Activated T-cell treated with anti-CD3 and anti-CD28 coated beads, Interleukin-2, amount 50 U/mL, for 4 hours (primary cell): ENCODE measurements at places on chromosomes 3 and 15. TPM values are rescaled to one million over a fixed set of nuclear protein-coding genes. Genes with fewer than 3 reads are reported as not detected.

PLA2G4E gene
- not detected for total RNA-seq

GRCh38 chr3:143590660-143591059 lies 257.6 kb downstream of the SLC9A9 start:
- no peak for DNase-seq

DNA sequence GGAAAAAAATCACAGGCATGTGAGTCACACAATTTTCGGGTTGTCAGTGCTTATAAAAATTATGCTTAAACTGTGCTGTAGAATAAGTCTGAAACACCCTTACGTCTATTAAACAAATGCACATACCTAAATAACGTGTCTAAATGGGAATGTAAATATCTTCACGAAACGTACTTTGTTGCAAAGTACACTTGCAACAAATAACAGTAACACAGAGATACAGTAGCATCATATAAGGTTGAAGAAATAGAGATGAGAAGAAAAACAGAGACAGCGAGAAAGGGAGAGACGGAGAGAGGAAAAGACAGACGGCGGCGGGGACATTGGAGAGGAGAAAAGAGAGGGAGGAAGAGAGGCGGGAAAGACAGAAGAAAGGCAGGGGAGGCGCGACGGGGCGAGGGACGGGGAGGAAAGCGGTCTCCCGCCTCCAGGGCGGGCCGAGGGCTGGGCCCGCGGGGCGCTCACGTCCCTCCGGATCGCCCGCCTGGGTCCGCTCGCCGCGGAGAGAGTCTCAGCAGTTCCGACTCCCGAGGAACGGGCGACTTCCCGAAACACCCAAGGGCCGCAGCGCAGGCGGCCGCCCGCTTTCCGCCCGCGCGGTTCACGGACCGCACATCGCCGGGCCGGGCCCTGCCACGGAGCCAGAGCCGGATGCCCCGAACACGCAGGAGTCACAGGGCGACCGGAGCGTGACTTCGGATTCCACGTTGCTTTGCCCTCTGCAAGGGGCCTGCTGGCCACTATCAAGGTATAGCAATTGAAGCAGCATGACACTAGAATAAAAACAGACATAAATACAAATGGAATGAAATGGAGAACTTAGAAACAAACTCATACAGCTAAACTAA lies 153.4 kb downstream of the LMLN start:
- no peak for DNase-seq

GRCh38 chr3:12421132-12421531 lies 63.1 kb upstream of the TSEN2 start:
- no peak for DNase-seq

GRCh38 chr3:138197058-138197457 lies 10.0 kb downstream of the ARMC8 start:
- DNase-seq: no peak

GOLGA8G gene
- total RNA-seq: not detected

GRCh38 chr15:36808411-36809160 lies 229.2 kb downstream of the CDIN1 start:
- DNase-seq: no peak

DNA sequence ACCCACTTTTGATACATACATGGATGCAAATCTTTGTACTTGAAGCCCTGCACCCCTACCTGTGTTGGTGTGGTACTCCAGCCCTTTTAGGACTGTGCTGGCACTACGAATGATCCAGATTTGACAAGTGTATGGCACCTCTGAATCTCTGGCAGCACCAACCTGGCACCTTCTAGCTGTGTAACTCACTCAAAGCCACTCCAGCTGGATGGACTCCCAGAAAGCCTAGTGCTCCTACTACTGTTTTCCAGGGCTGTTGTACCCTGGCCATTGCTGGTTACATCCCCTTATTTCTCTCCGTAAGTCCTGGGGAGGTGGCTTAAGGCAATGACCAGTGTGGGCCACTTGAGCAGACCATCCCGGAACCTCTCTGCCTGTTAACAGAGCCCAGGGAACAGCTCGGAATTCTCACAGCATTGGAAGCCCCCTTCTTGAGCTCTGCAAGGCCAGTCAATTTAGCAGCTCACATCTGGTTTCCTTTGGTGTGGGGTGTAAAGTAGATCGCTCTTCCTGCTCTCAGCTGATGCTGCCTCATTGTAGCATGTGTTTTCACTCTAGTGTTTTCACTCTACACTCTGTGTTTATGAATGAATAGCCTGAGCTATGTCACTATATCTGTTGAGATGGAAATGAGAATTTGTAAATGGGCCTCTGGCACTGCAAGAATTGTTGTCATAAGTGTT lies 12.2 kb downstream of the CALML4 start:
- DNase-seq: no peak

DNA sequence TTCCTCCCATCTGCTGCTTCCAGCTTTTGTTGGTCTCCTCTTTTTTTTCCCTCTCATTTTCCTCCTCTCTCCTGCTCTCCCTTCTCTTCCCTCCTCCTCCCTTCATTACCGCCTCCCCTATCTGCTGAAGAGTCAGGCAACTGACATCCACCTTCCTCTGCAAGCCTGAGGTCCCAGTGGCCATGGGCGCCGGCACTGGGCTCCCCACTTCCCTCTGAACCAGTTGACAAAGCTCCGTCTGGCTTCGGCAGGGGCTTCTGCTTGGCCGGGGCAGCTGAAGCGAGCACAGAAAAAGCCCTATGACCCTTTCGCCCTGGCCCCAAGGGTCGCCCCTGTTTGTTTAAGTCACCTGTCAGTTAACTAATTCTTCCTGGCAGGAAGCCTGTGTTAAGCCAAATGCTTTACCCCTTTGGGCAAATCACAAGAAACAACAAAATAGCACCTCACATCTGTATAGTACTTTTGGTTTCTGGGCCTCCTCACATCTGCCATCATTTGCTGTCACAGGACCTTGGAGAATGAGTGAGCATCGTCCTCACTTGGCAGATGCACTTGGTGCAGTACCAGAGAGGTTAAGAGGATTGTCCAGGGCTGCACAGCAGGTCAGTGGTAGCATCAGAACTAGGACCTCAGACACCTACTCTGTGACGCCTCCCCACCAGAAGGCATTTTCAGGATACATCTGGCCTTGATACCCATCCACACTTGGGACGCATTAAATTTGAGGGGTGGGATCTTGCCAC lies 27.7 kb downstream of the ITGA11 start:
- no peak for DNase-seq

DNA sequence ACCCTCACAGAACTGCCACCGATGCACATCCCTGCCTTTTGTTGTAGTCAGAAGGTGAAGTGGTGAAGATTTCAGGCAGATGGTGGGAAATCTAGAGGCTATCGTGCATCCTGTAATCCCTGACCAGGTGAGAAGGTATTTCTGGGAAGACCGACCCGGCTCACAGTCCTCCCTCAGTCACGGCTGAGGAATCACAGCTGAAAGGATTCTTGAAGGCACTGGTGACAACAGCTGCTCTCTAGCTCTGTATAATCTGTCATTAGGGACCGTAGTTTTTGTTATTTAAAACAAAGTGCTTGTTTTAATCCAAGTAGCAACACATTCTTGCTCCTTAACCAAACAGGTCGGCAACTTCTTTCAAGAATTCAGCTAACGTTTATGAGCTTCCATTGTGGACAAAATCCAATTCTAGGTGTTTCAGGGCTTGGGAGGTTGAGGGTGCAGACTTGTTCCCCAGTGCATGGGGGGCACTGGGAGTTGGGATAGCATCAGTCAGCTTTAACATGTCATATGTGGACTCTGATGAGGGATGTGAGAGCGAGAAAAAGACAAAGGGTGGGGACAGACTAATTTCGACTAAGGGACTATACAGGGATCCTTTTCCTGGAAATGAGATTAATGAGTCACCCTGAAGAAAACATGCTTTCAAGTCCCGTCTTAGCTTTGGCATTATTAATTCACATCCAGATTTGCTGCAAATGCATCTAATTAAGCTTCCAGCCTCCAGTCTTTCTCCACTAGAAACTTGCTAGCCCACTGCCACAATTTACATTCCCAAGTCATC lies 141.0 kb upstream of the RASGRP1 start:
- DNase-seq: no peak

DNA sequence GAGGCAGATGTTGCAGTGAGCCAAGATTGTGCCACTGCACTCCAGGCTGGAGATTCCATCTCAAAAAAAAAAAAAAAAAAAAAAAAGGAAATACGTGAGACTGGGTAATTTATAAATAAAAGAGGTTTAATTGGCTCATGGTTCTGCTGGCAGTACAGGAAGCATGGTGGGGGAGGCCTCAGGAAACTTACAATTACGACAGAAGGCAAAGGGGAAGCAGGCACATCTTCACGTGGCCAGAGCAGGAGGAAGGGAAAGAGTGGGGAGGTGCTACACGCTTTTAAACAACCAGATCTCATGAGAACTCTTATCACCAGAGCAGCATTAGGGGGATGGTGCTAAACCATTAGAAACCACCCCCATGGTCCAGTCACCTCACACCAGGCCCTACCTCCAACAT lies 138.2 kb upstream of the IL12A start:
- DNase-seq: no peak

DNA sequence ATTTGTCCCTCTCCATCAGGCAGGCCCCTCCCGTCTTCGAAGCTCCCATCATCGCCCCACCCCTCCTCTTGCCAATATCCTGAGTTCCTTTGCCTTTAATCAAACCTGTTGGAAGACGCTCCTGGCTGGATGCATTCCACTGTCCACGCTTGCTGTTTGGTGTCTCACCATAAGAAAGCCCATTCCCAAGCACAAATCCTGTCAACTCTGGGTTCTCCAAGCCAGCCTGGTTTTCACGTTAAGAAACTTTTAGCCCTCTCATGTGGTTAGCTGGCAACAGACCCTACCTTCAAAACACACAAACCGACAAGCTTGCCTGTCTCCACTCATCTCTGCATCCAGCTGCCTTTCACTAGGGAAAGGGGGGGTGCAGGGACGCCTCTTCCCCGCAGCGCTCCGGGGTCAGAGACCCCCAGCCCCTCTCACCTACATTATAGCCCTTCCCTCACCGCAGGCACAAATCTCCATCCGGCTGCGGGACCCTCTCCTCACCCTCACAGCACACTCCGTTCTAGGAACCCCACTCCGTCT lies 1.1 kb downstream of the GORASP1 start:
- no peak for DNase-seq

DNA sequence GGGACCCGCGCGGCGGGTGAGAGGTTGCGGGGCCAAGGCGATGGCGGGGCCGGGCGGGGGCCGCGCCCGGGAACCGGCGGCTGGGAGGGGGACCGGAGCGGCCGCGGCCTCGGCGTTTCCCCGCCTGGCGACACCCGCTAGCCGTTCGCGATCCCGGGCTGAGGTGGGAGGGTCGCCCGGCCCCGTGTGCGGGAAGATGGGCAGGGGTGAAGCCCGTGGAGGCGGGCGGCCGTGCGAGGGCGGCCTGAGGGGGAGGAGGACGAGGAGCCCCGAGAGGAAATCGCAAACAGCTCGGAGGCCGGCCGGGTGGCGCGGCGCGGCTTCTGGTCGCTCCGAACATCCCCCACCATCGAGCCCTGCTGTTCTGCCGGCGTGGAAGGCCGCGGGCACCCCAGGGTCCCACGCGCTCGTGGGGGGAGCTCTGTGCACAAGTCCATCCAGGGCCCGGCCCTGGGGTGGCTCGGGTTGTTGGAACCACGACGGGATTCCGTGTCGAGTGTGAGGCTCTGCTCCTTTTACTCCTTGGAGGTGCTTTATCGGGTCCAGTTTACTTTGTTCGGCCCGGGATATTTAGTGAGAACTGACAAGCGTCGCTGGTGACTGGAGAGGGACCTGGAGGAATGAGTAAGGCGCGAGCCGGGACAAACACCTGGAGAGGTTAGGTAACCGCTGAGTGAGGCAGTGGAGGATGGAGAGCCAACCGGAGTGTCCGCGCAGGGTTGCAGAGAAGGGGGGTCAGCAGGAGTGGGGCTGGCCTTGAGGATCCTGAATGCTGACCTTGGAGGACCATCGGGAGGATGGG lies 728 bp downstream of the CRTC3 start:
- peak; percentile 37 for DNase-seq

MYZAP gene
- 0.22 TPM for total RNA-seq

DNA sequence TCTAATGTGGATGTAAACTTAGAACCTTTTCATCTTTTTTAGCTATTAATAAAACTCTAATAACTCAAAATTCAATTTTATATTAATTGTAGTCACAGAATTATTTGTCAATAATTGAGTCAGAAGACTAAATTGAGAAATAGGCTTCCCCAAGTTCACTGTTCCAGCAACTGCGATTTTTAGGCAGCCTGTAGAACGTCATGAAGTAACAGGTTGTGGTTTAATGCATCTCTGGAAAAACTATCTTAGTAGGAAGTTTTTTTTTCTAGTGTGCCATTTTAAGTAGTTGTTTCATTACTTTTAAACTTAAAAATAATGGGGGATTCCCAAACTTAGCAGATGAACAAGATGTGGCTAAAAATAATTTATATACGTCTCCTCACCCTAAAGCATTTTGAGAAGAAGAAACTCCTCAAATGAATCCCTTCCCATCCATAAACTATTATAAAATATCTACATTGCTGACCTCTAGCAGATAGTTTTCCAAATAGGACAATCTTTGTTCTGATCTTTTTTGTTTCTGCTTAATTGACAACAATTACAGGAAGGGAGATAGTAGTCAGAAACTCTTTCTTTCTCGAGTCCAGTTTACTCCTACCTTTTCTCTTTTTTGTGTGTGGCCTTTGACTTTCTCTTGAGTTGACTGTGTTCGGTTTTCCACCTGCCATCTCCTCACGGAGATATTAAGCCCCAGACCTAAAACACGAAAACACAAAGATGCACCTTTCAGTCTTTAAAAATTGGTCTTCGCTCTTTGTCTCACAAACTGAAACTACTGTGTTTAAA lies 43.1 kb downstream of the LRCH3 start:
- no peak for DNase-seq

GRCh38 chr3:113157408-113158030 lies 53.8 kb upstream of the BOC start:
- no peak for DNase-seq

DNA sequence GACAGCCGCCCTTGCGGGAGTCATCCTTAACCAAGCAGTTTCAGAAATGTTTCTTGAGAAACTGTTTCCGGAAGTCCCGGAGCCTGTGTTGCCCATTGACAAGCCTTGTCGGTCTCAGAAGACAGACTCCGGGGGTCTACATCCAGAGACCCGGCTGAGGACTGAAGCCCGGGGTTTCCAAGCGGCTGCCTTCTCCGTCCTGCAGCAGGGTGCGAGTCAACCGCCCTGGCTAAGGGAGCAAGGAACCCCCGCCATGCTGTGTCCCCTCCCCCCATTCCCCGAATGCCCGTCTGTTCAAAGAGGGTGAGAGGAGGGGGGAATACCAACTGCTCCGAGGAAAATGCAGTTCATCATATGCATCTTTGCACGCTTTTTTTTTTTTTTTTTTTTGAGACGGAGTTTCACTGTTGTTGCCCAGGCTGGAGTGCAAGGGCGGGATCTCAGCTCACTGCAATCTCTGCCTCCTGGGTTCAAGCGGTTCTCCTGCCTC lies 61.6 kb downstream of the ATP1B3 start:
- no peak for DNase-seq

DNA sequence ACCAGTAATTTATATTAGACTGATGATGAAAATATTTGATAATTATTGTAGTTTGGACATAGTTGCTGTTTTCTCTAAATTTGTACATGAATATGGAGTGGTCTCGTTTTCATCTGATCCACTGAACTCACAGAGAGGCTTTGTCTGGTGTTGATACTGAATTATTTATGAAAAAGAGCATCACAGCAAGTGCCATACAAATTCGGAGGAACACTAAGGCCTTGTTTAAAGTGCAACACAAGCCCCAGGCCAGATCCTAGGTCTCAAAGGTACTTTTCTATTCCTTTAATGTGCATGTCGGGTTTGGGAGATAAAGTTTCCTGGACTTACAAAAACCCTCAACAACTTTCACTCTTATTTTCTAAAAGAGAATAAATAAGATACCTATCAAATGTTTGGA lies 796.8 kb upstream of the EPHA6 start:
- no peak for DNase-seq

THPO gene
- not detected for total RNA-seq
